Mesendoderm (in vitro differentiated cells): ENCODE measurements at places on chromosomes 2 and 18.

DNA sequence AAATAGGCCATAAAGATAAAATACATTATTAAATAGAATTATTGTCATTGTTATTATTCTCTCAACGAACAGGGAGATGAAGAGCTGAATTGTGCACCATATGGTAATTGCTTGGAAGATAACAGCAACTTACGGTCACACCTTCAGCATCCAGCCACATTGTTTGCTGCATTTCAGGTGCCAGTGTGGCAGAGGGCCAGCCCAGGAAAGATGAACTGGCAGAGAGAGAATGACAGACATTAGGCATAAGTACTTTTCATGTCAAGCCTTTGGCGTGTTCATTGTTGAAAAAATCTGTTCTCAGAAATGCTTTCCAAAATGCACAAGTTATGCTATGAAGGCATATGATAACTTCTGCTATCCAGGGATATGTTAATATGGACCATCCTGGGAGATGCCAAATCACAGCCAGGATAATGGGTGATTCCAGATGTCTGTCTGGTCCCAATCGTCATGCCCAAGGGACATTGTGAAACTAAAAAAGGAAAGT is 748.6 kb upstream of the PIK3C3 start:
- no peak for DNase-seq

- peak; percentile 94 for DNase-seq
Observed at GRCh38 chr2:28976584-28976983, 4.5 kb upstream of the TOGARAM2 start.

- DNase-seq: no peak
Observed at GRCh38 chr2:235728800-235729556, 235.1 kb downstream of the AGAP1 start.

GRCh38 chr18:27278131-27278530 is 93.0 kb upstream of the CHST9 start:
- DNase-seq: no peak

DNA sequence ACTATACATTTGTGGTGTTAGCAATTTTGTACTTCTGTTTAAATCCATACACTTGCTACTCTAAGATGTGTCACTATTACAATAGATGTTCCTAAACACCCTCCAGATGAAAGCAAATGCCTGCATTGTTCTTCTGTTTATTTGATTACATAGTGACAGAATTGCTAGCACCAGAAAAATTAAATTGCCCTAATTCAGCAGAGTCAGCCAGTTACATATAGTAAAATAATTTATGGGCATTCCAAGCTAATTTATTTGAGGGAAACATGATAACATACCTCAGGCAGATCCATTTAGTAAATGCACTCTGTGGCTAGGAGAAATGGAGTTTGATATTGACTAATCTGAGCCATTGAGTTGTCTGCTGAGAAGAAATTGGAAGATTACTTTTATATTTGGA is 347.1 kb upstream of the FSIP2 start:
- no peak for DNase-seq

DNA sequence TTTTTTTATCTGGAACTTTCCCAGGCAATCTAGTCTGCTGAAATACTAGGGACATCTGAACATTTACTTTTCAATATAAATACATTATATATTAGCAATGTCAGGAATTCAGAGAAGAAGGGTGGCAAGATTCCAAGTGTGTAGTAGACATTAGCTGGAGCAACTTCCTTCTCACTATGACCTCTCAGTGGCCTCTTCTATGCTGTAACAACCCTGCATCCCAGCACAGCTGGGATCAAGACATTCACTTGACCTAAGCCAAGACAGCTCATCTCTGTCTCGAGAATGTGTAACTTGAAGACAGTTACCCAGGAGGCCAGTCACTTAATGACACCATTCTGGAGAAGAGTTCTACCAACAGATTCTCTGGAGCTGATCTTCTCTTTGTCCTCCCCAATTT is 61.7 kb upstream of the RALBP1 start:
- no peak for DNase-seq
